ENCODE measurements at places on chromosomes 12 and 14.

- no peak for DNase-seq
These were observed 198.0 kb upstream of the EEA1 start for GRCh38 chr12:93127107-93127560.

DNA sequence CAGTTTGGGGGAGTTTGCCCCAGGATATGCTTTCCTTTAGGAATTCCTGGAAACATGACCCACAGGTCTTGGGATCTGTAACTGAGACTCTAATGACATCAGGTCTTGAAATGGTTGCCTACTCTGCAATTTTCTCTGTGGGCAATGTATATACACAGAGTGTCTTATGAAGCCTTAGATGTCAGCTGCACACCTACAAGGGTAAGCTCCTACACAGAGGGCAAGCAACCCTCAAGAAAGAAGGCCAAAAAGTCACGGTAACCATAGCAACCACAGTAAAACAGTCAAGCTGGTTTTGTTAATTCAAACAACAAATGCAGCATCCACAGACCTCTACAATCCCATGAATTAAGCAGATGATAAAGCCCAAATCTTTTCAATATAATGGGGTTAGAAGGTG lies 293.0 kb downstream of the SSPN start:
- DNase-seq = no peak

DNA sequence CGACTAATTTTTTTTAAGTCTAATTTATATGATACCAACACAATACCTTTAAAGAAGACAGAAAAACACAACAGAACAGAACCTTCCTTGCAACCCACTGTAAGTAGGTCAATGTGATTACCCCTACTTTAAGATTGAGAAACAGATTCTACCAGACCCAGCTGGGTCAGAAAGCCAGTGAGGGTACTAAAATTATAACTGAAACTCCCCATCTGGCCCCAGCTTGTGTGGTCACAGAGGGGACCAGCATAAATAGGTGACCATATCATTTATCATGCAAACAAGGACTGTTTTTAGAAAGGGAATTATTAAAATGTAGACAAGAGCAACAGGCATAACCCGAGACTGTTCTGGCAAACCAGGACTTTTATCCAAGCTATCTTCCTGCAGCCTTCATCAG lies 30.1 kb upstream of the FRMD6 start:
- DNase-seq = no peak

- no peak for DNase-seq
These were observed 109.8 kb upstream of the EGLN3 start for GRCh38 chr14:34060651-34060999.

GRCh38 chr12:120119271-120119973 lies 2.9 kb upstream of the RAB35 start:
- no peak for DNase-seq

GRCh38 chr12:103725398-103725797 lies 115.6 kb downstream of the NT5DC3 start:
- no peak for DNase-seq

- DNase-seq = peak; percentile 25
These were observed 37.8 kb upstream of the PPP1CC start for GRCh38 chr12:110780448-110780847.

DNA sequence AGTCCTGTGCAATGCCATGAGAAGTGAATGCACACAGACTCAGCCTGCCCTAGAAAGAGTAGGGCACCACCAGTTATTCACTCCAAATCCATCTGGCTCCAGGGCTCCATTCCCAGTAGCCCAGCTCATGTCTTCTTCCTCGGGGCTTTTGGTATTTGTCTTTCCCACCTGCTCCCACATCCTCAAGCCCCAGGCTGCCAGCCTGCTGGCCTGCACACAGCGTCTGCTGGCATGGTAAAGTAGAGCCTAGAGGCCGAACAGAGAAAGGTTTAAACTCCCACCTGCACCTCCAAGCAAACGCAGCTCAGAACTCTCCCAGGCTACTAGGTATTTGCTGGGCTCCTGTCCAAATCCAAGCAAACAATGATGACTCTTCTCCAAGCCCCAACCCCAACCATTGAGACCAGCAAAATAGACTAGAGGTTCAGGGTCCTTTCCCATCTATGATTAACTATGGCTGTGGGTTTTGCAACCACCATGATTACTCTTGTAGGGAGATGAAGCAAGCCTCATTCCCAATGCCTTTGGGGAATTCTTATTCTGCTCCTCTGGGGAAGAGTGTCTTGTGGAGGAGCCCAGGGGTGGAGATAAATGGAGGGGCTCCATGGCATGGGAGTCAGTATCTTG lies 5.2 kb upstream of the VDR start:
- no peak for DNase-seq

DNA sequence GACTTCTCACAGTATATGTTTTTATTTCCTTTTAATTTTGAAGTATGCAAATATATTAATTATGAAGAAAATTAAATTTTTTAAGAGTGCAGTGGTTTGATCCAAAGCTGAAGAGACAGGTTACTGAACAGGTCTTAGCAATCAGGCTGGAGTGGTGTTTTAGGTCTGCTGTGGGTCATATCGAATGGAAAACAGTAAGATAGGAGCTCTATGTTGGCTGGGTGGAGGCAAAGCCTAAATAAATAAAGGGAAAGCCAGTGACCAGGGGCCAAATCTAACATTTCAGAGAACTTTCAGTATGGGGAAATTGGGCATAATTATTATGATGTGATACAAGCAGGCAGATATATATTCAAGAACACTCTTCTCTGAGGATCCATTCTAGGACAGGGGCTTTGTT lies 12.7 kb upstream of the TSPAN8 start:
- no peak for DNase-seq

GRCh38 chr12:6104027-6104426 lies 20.4 kb downstream of the VWF start:
- DNase-seq = no peak

DNA sequence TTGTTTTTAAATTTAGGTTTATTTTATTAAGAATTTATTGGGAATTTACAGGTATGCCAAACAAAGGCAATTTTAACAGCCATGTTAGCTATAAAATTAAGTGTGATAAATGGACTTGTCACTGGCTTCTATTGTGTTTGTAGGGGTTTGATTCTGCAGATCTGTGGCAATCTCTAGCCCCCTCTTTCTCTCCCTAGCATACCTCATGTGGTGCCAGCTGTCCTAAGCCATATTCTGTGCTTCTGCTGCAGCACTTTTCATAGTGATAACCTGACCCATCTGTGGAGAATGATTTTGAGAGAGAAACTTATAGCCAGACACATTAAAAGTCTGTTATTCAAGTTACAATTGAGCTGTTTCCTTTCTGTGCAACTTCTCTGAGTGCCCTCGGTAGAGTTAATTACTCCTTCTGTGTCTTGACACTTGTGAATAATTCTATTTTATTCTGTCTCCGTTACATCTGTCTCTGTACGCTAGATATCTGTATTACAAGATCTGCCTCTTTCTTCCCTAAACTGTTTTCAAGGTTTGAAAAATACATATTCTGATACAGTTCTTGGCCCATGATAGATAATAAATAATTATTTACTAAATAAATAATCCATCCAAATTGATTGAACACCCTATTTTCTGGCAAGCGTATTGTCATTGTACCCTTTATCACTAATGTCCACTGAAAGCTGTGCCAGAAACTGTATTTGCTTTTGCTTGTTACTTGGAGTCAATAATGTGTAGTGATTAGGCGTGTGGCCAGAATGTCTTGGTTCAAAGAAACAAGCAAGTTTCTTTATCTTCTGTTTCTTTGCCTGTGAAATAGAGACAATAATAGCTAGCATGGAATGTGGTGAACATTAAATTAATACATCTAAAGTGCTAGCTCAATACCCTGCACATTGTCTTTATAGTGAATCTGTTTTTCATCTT lies 40.0 kb downstream of the FRS2 start:
- DNase-seq = no peak

- DNase-seq = no peak
These were observed 39.7 kb upstream of the KICS2 start for GRCh38 chr12:64261813-64262212.

- DNase-seq = no peak
These were observed 165.1 kb downstream of the SLC38A4 start for GRCh38 chr12:46660719-46661109.

GRCh38 chr12:52794479-52795331 lies 1.2 kb downstream of the KRT3 start:
- no peak for DNase-seq

GRCh38 chr14:65098586-65098985 lies 3.7 kb downstream of the MAX start:
- no peak for DNase-seq

GRCh38 chr14:61564618-61565091 lies 130.7 kb upstream of the HIF1A start:
- DNase-seq = no peak

DNA sequence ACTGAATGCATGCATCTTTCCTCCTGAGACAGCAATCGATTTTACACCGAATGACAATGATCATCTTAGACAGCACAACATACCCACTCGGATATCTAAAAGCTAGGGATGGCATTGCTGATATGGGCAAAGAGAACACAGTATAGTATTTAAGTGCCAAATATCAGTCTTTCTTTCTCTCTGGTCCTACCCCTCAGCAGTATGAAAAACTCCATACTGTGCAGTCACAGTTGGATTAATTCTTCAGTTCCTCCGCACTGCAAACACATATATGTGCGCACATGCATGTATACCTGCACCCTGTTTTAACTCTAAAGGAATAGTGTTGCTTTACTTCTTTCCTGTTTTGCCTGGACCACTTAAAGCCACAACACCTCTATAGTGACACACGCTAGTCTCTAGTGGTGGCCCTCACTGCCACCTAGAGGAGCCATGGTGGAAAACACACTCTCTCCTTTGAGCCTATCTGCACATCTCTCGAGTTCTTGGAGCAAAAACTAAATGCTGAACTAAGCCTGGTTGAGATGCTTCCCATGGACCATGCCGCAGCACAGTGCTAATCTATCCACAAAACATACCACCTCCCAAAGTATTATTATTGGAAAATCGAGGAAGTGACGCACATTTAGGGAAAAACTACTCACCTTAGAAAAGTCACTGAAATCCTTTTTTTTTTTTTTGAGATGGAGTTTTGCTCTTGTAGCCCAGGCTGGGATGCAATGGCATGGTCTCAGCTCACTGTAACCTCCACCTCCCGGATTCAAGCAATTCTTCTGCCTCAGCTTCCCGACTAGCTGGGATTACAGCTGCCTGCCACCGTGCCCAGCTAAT lies 11.9 kb downstream of the TMEM52B start:
- peak; percentile 8 for DNase-seq

GRCh38 chr14:104119488-104120251 lies 18.7 kb upstream of the KIF26A start:
- DNase-seq = no peak

GRCh38 chr14:55245657-55246268 lies 25.5 kb upstream of the FBXO34 start:
- no peak for DNase-seq

DNA sequence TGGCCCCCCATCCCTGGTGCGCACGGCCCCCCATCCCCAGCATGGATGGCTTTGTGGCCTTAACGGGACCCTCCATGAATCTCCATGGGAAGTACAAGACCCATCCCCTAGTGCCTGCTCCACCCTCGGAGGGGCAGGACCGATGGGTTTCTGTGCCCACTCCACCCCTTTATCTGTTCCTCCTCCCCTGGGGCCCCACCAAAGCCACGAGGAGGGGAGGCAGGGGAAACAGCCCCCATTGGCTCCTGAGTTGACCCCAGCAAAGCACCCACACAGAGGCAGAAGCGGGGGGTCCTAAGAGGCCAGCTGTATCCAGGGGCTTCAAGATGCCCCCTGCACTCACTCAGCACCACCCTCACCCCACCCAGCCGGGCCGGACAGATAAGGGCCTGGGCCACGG lies 36.1 kb upstream of the TMEM179 start:
- DNase-seq = no peak

DNA sequence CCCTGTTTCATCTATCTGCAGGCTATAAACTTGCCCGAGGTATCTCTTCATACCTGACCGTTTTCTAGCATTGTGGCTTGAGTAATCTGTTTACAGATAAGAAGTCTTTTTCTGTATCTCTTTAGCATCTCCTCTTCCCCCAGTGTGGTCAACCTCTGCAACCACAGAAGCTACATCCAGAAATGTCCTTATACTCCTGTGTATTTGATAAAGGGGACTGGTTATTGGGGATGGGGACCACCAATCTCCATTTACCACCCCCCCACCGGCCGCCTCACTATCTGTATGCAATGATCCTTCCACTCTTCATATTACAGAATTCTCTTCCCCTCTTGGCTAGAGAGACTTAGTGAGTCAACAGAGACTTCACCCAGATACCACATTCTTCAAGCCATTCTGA lies 3.4 kb upstream of the RPAP3 start:
- DNase-seq = no peak

GRCh38 chr12:67151886-67152285 lies 117.3 kb upstream of the CAND1 start:
- DNase-seq = no peak

DNA sequence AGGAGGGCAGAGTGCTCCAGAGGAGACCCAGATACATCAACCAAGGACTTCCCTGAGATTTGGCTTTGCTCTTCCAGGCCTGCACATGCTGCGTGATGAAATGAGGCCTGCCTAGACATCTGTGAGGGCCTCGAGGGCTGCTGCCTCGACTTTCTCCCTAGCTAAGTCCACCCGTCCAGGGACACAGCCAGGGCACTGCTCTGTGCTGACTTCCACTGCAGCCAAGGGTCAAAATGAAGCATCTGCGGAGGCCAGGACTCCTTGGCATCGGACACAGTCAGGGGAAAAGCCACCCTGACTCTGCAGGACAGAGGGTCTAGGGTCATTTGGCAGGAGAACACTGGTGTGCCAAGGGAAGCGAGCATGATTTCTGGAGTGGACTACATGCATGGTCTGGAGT lies 10.7 kb downstream of the SLC25A47 start:
- DNase-seq = no peak

- no peak for DNase-seq
These were observed 169.5 kb downstream of the FBXL14 start for GRCh38 chr12:1424674-1425395.

DNA sequence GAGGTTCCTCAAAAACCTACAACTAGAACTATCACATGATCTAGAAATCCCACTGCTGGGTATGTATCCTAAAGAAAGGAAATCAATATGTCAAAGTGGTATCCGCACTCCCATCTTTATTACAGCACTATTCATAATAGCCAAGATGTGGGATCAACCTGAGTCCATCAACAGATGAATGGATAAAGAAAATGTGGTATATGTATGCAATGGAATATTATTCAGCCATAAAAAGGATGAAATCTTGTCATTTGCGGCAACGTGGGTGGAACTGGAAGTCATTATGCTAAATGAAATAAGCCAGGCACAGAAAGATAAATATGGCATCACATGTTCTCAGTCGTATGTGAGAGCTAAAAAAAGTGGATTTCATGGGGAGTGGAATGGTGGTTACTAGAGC lies 77.5 kb upstream of the DIO3 start:
- DNase-seq = no peak

GRCh38 chr14:52918486-52918885 lies 32.4 kb downstream of the FERMT2 start:
- no peak for DNase-seq

- no peak for DNase-seq
These were observed 21.5 kb upstream of the GNS start for GRCh38 chr12:64780531-64781279.

DNA sequence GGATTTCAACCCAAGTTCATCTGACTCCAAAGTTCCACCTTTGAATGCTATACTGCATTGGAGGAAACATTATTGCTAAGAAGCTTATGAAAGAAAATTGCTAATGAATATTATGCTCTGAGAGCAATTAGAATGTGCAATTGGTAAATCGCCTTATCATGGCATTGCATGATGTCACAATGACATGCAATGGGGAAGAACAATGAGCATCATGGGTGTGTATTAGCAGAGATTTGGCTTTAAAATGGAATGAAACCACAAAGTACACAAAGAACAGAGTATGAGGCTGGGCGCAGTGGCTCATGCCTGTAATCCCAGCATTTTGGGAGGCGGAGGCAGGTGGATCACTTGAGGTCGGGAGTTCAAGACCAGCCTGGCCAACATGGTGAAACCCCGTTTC lies 34.7 kb downstream of the FOS start:
- no peak for DNase-seq

Measured in activated T-helper 1 cell treated with anti-CD3 and anti-CD28 coated beads, Interleukin-2, amount 50 U/mL, for 16 hours (primary cell).